Osteoblast (primary cell): ENCODE measurements at places on chromosomes 3 and 15. TPM values are rescaled to one million over a fixed set of nuclear protein-coding genes. Genes with fewer than 3 reads are reported as not detected.
A peak's percentile ranks its signal among the peaks of the same experiment; 100 is the strongest.

- no peak for DNase-seq
- H3K27ac ChIP-seq, result no peak overlapping the region
- H3K27me3 ChIP-seq, result no peaks in the 10 kb centered on the region
- H3K4me3 ChIP-seq, result no peak overlapping the region
- peaks cover 22% of the 10 kb centered on the region for H3K4me1 ChIP-seq
- H3K36me3 ChIP-seq, result no peaks in the 10 kb centered on the region
Measured at GRCh38 chr15:92813485-92813884, 86.6 kb upstream of the CHD2 start.

DNA sequence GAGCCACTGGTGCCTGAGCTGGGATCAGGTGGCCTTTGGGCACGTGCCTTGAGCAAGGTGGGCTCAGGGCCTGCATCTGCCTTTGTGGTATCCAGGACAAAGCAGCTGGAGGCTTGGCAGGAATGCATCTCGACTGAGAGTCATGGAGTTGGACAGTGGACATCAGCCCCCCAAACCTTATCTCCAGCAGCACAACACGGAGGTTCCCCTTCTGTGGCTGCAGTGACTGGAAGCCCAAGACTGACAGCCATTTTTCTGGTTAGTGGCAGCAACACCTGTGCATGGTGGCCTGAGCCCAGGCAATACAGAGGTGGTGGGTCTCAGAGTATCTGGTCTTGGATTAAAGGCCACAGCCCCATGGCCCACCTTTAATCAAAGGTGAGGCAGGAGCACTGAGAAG, 27.8 kb upstream of the TSEN2 start:
- DNase-seq, result no peak
- H3K4me3 ChIP-seq, result no peak overlapping the region
- no peak overlapping the region for H3K27ac ChIP-seq
- H3K36me3 ChIP-seq, result no peaks in the 10 kb centered on the region

- H3K4me1 ChIP-seq, result peaks cover 29% of the 10 kb centered on the region
- H3K36me3 ChIP-seq, result peaks cover 29% of the 10 kb centered on the region
- DNase-seq, result peak; percentile 52
- no peak overlapping the region for H3K4me3 ChIP-seq
Measured at GRCh38 chr3:184368116-184368515, 6.6 kb downstream of the POLR2H start.

- DNase-seq, result peak; percentile 42
- no peak overlapping the region for H3K4me3 ChIP-seq
- no peaks in the 10 kb centered on the region for H3K36me3 ChIP-seq
- H3K4me1 ChIP-seq, result peaks cover 8% of the 10 kb centered on the region
Measured at GRCh38 chr3:186315581-186316354, 46.3 kb downstream of the DGKG start.

DNA sequence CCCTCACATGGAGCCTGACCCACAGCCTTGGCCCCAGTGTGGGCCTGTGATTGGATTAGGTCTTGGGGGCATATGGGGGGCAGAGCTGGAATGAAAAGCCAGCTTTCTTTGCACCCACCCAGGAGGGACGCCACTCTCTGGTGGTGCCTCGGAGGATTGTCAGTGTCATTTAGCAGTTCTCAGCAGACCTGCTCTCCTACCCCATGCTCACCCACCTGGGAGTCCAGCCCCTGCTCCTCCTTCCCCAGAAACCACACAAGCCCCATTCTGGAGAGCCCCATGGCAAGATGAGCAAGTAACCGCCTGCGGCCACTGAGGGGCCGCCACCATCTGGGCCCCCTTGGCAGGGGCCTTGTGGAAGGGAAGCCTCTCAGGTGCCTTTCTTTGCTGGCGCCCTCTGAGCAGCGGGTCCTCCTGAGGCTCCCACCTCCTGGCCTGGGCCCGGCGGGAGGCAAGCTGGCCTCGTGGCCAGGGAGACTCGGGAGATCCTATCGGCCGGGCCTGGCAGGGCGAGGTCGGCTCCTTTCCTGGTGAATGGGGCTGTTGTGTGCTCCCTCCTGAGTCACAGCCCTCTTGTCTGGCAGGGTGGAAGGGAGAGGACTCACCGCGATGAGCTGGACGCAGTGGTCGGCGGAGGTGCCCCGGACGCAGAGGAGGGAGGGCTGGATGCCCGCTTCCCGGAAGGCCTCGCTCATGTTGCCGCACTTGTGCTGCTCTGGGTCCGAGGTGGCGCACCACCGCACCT, 2.3 kb downstream of the MELTF start:
- H3K27ac ChIP-seq, result no peak overlapping the region
- DNase-seq, result peak; percentile 90
- H3K4me1 ChIP-seq, result peaks cover 25% of the 10 kb centered on the region
- H3K4me3 ChIP-seq, result no peak overlapping the region
- no peaks in the 10 kb centered on the region for H3K36me3 ChIP-seq
- peaks cover 19% of the 10 kb centered on the region for H3K27me3 ChIP-seq

Gene HGD
- total RNA-seq, result under 0.01 TPM in 2 replicates

Gene IL5RA
- total RNA-seq, result not detected in 2 replicates
